ENCODE measurements at places on chromosomes 11 and 22.

- no peak for DNase-seq
Observed at GRCh38 chr11:109939166-109939810, 153.9 kb upstream of the ZC3H12C start.

- DNase-seq: no peak
Observed at GRCh38 chr11:10414181-10414580, 40.9 kb upstream of the AMPD3 start.

DNA sequence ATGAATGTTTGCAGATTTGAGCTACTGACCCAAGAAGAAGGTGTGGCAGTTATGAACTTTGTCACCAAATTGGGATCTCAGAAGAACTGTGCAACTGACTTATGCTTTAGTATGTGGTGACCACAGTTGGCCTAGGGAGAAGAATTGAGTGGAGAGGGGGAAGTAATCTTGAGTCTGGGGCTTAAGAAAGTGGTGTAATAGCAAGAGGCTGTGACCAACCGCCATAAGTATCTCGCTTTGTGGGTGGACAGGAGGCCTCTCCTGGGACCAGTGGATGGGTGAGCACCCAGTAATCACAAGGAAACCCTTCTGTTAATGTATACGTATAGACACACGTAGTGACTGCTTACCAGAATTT, 12.7 kb upstream of the IL10RA start:
- no peak for DNase-seq

- DNase-seq: no peak
Observed at GRCh38 chr22:23067023-23067650, 3.2 kb upstream of the GNAZ start.

Data from activated CD8-positive, alpha-beta memory T cell treated with anti-CD3 and anti-CD28 coated beads for 4 hours (primary cell).